ENCODE measurements at places on chromosomes 4 and X. TPM values are rescaled to one million over a fixed set of nuclear protein-coding genes. Genes with fewer than 3 reads are reported as not detected.

DNA sequence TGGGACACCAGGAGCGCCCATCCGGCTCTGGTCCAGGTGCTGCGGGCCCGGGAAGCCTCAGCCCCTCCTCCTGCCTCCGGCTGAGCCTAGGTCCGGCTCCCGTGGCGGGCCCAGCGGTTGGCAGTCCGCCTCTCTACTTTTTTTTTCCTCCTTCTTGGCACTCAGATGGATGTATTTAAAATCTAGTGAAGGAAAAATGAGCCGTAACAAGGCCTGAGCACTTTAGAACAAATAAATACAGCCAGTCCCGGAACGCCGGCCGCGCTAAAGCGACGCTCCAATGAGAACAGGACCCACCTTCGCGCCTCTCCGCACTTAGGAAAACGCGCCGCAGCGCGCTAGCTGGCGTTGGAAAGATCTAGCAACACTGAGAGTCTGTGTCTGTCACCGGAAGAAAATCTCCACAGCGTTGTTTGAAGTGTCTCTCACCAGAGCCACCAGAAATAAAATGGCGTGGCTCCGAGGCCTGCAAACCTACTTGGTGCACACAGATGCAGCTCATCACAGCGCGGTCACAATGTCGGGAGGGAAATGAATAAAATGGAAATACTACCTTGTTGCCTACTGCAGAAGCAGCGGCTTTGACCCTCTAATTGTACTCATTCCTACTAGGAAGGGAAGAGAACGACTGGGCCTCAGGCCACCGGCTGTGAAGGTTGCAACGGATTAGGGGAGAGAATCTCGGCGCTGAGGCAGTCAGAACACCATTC, 4.7 kb downstream of the NEUROG2 start:
- H3K27me3 ChIP-seq = peaks cover 100% of the 10 kb centered on the region
- DNase-seq = peak; percentile 68
- peak overlapping the region; percentile 45 for H3K4me3 ChIP-seq
- no peak overlapping the region for H3K27ac ChIP-seq

DNA sequence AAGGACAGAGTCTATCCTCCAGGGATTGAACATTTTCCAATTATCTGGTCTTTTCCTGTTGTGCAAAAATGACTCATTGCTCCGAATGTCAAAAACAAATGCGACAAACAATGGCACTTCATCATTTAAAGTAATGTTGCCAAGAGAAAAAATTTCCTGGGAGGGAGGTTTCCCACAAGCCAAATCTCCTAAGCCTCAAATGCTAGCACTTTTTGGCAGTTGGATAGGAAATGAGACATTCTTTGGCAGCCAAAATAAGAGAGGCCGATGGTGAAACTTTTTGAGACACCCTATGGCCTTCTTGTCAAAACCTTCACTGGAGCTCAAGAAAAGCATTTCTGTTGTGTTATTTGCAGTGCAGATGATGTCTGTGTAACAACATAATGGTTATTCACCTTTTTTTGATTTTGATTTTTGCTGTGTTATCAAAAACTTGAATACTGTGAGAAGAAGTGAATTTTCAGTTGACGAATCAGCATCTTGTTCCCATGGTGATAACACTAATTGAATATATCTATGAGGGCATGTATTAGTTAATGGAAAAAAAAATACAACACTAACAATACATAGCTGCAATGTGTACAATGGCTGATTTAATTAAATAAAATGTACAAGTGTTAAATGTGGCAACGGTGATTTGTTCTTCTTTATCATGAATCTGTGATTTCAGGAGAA, 333.8 kb downstream of the ANK2 start:
- H3K4me3 ChIP-seq = no peak overlapping the region
- H3K27ac ChIP-seq = no peak overlapping the region
- no peaks in the 10 kb centered on the region for H3K36me3 ChIP-seq
- peaks cover 14% of the 10 kb centered on the region for H3K4me1 ChIP-seq
- no peak for DNase-seq

GRCh38 chr4:74536557-74536956, 91.6 kb downstream of the AREG start:
- H3K4me1 ChIP-seq = no peaks in the 10 kb centered on the region
- no peak overlapping the region for H3K4me3 ChIP-seq
- no peak for DNase-seq
- H3K36me3 ChIP-seq = no peaks in the 10 kb centered on the region
- H3K27ac ChIP-seq = no peak overlapping the region

DNA sequence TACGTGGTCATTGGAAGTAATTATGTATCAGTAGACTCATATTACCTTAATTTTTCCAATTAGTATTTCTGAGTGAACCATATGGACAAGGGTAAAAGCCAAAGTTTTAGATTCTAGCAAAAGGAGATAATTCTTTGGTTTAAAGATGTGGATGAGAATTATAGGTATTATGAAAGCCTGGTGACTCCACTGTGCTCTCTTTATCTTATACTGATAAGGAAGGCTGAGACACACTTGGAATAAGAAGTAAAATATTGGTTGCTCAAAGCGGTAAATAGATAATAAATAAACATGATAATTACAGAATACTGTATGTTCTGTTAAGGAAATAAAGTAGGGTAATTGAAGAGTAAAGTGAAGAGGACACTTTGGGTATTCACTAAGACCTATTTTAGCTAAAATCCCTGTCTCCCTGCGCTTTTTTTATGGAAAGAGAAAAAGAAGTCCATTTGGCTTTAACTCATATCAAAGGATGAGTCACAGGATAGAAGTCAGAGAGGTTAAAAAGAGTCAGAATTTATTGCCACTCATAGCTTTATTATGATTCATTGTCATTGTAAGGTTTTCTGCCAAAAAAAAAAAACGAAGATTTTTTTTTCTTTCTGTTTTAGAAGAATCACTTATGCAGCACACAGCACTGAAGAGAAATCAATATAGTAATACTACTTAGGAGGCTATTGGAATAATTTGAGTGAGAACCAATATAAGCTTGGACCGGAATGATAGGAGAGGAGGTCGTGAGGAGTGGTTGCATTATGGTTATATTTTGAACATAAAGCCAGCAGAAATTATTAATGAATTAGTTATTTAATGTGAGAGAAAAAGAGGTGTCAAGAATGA, 2463.1 kb downstream of the ARAP2 start:
- DNase-seq = no peak
- H3K4me3 ChIP-seq = no peak overlapping the region
- H3K4me1 ChIP-seq = no peaks in the 10 kb centered on the region
- no peaks in the 10 kb centered on the region for H3K27me3 ChIP-seq
- H3K36me3 ChIP-seq = no peaks in the 10 kb centered on the region
- H3K27ac ChIP-seq = no peak overlapping the region

DNA sequence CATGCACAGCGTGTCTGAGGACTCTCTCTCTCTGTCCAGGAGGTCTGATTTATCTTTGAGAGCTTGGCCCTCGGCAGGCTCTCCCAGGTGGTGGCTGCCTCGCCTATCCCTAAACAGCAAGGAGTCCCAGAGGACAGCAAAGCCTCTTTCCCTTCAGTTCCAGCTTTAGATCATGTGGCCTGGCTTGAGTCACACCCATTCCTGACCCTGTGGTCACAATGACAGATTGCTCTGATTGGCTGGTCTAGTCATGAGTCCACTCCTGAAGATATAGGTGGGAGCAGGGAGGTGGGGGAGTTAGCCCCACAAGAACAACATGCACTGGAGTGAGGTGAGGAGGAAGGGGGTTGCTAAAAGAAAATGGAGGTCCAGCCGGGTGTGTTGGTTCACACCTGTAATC, 12.1 kb upstream of the PORCN start:
- H3K4me3 ChIP-seq = no peak overlapping the region
- no peak for DNase-seq
- H3K27ac ChIP-seq = no peak overlapping the region
- no peaks in the 10 kb centered on the region for H3K27me3 ChIP-seq
- H3K36me3 ChIP-seq = no peaks in the 10 kb centered on the region

DNA sequence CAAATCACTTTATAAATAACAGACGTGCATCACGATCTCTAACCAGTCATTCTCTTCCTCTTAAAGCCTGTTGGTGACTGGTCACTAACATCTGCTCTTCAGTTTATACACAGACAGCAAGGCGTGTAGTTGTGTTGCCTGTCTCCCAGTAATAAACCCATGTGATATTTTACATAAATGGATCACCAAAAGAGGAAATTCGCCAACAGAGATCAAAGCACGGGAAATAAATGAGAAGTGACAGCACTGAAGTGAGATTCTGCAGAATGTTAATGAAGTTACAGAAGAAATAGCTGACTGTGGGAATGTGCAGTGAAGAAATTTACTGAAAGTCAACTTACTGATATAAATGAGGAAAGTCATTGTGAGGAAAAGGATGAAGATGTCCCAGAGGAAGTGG, 47.0 kb downstream of the AFF1 start:
- H3K4me1 ChIP-seq = no peaks in the 10 kb centered on the region
- no peak for DNase-seq
- peak overlapping the region; percentile 53 for H3K27ac ChIP-seq
- no peaks in the 10 kb centered on the region for H3K27me3 ChIP-seq

GRCh38 chrX:42837101-42837726, 59.3 kb upstream of the PPP1R2C start:
- no peaks in the 10 kb centered on the region for H3K36me3 ChIP-seq
- no peak for DNase-seq
- no peaks in the 10 kb centered on the region for H3K4me1 ChIP-seq
- H3K27me3 ChIP-seq = no peaks in the 10 kb centered on the region
- no peak overlapping the region for H3K4me3 ChIP-seq

DNA sequence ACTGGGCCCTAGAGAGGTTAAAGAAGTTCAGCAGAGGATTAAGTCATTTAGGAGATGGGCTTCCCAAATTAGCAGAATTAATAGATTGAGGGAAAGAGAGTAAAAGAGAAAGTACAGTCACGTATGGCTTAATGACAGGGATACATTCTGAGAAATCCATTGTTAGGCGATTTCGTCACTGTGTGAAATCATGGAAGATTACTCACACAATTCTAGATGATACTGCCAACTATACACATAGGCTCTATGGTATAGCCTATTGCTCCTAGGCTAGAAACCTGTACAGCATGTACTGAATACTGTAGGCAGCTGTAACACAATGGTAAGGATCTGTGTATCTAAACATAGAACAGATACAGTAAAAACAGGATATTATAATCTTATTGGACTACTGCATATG, 180.6 kb downstream of the RNF150 start:
- no peak overlapping the region for H3K4me3 ChIP-seq
- no peak overlapping the region for H3K27ac ChIP-seq
- no peaks in the 10 kb centered on the region for H3K27me3 ChIP-seq
- H3K4me1 ChIP-seq = no peaks in the 10 kb centered on the region

- no peak for DNase-seq
- H3K36me3 ChIP-seq = no peaks in the 10 kb centered on the region
- H3K4me1 ChIP-seq = no peaks in the 10 kb centered on the region
Observed at GRCh38 chrX:45186643-45187026, 14.0 kb downstream of the DIPK2B start.

DNA sequence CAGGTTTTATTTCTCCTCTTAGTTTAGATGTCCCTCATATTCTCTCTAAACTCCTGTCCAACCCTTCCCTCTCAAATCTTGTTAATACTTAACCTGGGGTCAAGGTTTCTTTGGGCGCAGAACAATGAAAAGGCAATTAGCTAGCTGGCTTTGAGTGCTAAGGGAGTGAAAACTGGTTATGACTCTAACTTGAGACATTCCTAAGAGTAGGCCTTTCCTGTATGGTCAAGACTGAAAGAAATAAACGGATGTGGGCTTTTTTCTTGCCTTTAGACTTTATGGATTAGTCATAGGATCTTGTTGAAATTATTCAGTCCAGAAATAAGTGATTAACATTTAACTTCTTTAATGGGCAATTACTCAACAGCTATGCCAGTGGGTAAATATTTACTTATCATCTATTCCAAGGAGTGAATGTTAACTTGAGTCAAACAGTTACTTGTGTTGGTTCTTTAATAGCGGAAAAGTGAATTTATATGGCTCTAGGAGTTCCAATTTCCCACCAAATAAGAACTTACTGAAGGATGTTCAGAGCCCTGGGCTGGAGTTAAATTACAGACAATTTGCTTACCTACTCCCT, 141.7 kb upstream of the SCML1 start:
- H3K4me3 ChIP-seq = no peak overlapping the region
- DNase-seq = no peak
- no peaks in the 10 kb centered on the region for H3K4me1 ChIP-seq
- H3K27ac ChIP-seq = no peak overlapping the region

DNA sequence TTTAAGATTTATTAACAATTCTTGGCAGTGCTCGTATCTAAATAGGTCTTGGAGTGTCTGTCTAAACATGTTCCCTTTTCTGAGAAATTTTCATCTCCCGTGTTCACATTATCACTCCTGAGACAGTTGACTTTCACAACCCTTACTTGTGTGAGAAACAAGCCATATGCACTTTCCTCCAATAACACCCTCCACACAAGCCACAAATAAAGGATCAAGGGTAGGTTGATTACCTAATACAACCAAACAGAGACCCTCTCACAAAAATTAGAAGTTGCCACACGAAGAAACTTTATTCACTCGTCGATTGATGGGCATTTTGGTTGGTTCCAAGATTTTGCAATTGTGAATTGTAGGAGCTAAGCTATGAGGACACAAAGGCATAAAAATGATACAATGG, 763.9 kb downstream of the TRAM1L1 start:
- H3K27ac ChIP-seq = no peak overlapping the region
- H3K4me1 ChIP-seq = no peaks in the 10 kb centered on the region
- no peaks in the 10 kb centered on the region for H3K36me3 ChIP-seq

- no peak overlapping the region for H3K27ac ChIP-seq
- H3K4me3 ChIP-seq = peak overlapping the region; percentile 47
- H3K27me3 ChIP-seq = no peaks in the 10 kb centered on the region
- H3K4me1 ChIP-seq = peaks cover 41% of the 10 kb centered on the region
Observed at GRCh38 chrX:1112321-1112720, 100.1 kb downstream of the CRLF2 start.

DNA sequence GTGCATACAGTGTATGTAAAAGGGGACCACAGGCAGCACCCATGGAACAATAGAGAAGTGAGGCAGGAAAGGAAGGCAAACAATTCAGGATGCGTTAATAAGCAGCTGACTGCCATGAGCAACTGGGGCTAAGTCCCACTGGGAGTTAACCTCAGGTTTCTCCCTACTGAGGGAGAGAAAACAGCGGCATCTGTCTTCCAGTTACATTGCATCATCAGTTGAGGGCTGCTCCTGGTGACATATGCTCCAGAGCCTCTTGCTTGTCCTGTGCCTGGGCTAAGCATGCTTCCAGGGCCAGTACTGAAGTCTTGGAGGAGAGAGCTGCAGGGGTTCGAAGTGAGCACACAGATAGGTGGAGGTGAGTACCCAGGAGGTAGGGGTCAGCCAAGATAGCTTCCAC, 24.3 kb downstream of the RAI2 start:
- H3K27me3 ChIP-seq = no peaks in the 10 kb centered on the region
- H3K4me1 ChIP-seq = no peaks in the 10 kb centered on the region
- no peak for DNase-seq

- no peaks in the 10 kb centered on the region for H3K36me3 ChIP-seq
- H3K27me3 ChIP-seq = no peaks in the 10 kb centered on the region
- H3K4me1 ChIP-seq = peaks cover 8% of the 10 kb centered on the region
- no peak overlapping the region for H3K27ac ChIP-seq
Observed at GRCh38 chrX:39603230-39603629, 494.5 kb downstream of the BCOR start.

Gene PAGE1
- total RNA-seq = not detected

Gene GIMD1
- not detected for total RNA-seq

Gene CXorf65
- total RNA-seq = not detected
